ENCODE measurements at places on chromosomes 7 and 10.

- DNase-seq, result no peak
These were observed 223.5 kb upstream of the PHYHIPL start for GRCh38 chr10:58952747-58953466.

- no peak for DNase-seq
These were observed 106.5 kb downstream of the RPS24 start for GRCh38 chr10:78140066-78140630.

GRCh38 chr7:130896051-130896881 is 162.3 kb upstream of the KLF14 start:
- DNase-seq, result no peak

DNA sequence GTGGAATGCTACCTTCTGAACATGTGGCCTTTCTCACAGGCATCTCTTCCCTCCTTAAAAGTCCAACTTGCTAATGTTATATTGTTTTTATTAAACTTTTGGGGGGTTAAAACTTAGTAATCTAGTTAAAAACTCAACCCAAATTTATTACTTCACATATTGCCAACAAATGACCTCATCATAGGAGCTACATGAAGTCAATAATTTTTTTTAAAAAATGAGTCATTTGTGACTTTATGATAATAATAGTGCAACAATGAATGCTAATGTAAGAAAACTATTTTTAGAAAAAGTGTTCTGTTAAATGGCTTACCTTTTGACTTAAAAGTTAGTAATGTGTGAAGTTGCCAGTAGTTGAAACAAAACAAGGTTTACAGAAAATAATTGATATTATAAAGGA is 325.9 kb upstream of the FZD1 start:
- DNase-seq, result no peak

DNA sequence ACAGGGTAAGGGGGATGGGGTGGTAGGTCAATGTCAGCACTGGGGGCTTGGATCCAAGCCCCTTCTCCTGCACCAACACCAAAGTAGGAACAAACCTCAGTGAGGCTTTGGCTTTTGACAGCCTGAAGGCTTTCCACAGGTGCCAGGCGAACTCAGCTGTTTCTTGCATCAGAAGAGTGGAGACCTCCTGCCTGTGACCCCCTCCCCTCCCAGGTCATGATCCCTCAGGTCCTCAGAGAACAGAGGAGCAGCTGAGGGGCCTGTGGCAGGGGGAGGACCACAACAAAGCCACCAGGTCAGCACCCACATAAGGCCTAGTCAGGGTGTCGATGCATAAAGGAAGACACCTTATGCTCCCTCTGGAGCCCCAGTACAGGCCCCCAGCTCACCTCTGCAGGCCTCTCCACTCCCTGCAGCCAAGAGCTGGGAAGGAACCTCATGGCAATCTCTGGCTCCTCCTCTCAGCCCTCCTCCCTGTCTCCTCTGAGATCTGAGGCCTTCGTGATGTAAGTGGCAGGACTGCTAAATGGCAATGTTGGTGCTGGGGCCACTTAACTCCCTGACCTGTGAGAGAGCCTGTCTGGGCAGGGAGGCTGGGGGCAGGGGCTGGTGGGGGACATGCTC is 19.1 kb upstream of the PRRT4 start:
- DNase-seq, result no peak
